ENCODE measurements at places on chromosomes 12 and 14. TPM values are rescaled to one million over a fixed set of nuclear protein-coding genes. Genes with fewer than 3 reads are reported as not detected.
A peak's percentile ranks its signal among the peaks of the same experiment; 100 is the strongest.

Gene PMCH
- not detected for total RNA-seq

Gene CRIP1
- total RNA-seq, result 21.3 TPM

Gene MAP4K5
- 79.5 TPM for total RNA-seq

Gene VRTN
- 0.14 TPM for total RNA-seq

Gene CFAP54
- total RNA-seq, result 0.62 TPM

Gene ANO2
- total RNA-seq, result 0.93 TPM

Gene PLA2G1B
- total RNA-seq, result not detected

GRCh38 chr12:40137252-40137651 is 31.4 kb upstream of the SLC2A13 start:
- no peaks in the 10 kb centered on the region for H3K27me3 ChIP-seq
- no peak overlapping the region for H3K4me3 ChIP-seq
- DNase-seq, result no peak
- no peaks in the 10 kb centered on the region for H3K4me1 ChIP-seq
- no peaks in the 10 kb centered on the region for H3K36me3 ChIP-seq
- no peak overlapping the region for H3K27ac ChIP-seq

DNA sequence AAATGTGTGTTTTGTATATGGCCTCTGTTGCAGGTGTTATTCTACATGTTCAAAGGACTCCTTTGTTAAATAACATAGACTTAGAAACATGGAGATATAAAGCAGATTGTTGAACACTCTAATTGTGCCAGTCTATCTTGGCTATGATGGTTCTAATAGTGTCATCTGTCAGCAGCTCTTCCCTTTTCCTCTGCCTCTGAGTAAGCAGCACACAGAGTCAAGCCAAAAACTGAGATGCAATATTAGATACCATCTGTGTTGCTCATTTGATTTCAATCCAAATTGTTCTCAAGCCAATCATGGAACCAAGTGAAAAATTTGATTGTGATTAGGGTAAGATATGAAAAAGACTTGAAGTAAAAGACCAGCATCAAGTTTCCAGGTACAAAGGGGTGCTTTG is 871.1 kb upstream of the MGAT4C start:
- H3K27me3 ChIP-seq, result no peaks in the 10 kb centered on the region
- H3K27ac ChIP-seq, result no peak overlapping the region
- no peaks in the 10 kb centered on the region for H3K4me1 ChIP-seq
- no peaks in the 10 kb centered on the region for H3K36me3 ChIP-seq
- DNase-seq, result peak; percentile 64

GRCh38 chr14:71119075-71119474 is 211.8 kb downstream of the PCNX1 start:
- H3K27ac ChIP-seq, result peak overlapping the region; percentile 95
- peak; percentile 42 for DNase-seq
- H3K36me3 ChIP-seq, result peaks cover 7% of the 10 kb centered on the region
- H3K27me3 ChIP-seq, result no peaks in the 10 kb centered on the region
- peaks cover 22% of the 10 kb centered on the region for H3K4me1 ChIP-seq
- H3K4me3 ChIP-seq, result no peak overlapping the region

GRCh38 chr12:115354007-115354890 is 670.3 kb upstream of the TBX3 start:
- H3K4me1 ChIP-seq, result peaks cover 8% of the 10 kb centered on the region
- peak overlapping the region; percentile 98 for H3K27ac ChIP-seq
- H3K36me3 ChIP-seq, result no peaks in the 10 kb centered on the region
- peak overlapping the region; percentile 67 for H3K4me3 ChIP-seq
- H3K27me3 ChIP-seq, result no peaks in the 10 kb centered on the region

DNA sequence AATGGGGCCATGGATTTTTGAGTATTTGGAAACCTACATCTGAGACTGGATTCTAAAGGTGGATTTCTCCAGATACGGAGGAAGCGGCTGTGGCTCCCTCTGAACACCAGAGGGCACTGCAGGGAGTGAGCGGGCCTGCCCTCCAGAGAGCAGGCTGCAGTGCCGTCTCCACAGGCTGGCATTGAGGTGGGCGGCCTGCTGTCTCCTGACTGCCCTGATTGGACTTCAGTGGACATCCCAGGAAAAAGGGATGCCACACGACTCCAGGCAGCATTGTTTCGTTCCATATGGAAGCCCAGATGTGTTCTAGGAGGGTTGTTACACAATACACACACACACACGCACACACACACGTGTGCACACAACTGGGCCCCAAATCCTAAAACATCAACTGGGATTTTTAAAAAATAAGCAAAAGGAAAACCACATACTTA is 20.9 kb upstream of the ANO2 start:
- no peak overlapping the region for H3K27ac ChIP-seq
- H3K27me3 ChIP-seq, result peaks cover 6% of the 10 kb centered on the region
- peak; percentile 10 for DNase-seq
- H3K36me3 ChIP-seq, result no peaks in the 10 kb centered on the region
- no peaks in the 10 kb centered on the region for H3K4me1 ChIP-seq

- H3K4me1 ChIP-seq, result no peaks in the 10 kb centered on the region
- H3K27ac ChIP-seq, result no peak overlapping the region
Observed at GRCh38 chr12:106919910-106920544, 35.7 kb upstream of the TMEM263 start.

- H3K4me1 ChIP-seq, result peaks cover 17% of the 10 kb centered on the region
- DNase-seq, result no peak
- no peak overlapping the region for H3K27ac ChIP-seq
- H3K4me3 ChIP-seq, result no peak overlapping the region
Observed at GRCh38 chr14:68807987-68808386, 15.1 kb upstream of the ZFP36L1 start.

Data from astrocyte (in vitro differentiated cells and primary cell).